ENCODE measurements at places on chromosomes 5 and 9.
A peak's percentile ranks its signal among the peaks of the same experiment; 100 is the strongest.

DNA sequence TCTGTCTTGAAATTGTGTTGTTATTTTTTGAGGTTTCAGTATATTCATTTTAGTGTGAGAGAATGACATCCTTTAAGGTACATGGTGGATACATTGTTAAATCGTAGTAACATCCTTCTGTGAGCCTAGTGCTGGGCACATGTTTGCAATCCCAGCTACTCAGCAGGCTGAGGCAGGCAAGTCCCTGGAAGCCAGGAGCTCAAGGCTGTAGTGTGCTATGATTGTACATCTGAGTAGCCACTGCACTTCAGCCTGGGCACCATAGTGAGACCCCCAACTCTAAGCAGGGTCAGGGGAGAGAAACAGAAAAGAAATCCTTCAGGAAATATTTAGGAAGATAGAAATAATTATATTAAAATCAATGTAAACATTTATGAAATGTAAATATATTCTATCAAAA is 62.3 kb downstream of the ZCCHC7 start:
- no peak for DNase-seq

GRCh38 chr5:116614603-116614920 is 39.9 kb upstream of the SEMA6A start:
- DNase-seq: no peak

GRCh38 chr5:131357739-131358561 is 94.1 kb downstream of the CDC42SE2 start:
- peak; percentile 61 for DNase-seq

DNA sequence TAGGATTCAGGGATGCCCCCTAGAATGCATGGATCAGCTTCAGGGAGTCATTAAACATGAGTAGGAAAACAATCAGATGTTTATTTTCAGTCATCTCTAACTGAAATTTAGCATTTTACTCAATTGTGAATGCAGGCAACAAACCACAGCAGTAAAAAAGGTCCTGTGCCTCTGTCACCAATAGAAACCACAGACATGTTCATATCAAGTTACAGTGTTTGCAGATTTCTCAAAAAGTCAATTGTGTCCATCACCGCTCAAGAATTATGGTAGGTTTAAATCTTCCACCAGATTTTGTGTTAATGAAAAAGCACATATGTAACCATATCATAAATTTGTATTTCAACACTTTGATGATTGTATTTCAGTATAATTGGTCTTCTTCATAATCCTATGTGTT is 68.4 kb upstream of the SLC1A1 start:
- DNase-seq: no peak

DNA sequence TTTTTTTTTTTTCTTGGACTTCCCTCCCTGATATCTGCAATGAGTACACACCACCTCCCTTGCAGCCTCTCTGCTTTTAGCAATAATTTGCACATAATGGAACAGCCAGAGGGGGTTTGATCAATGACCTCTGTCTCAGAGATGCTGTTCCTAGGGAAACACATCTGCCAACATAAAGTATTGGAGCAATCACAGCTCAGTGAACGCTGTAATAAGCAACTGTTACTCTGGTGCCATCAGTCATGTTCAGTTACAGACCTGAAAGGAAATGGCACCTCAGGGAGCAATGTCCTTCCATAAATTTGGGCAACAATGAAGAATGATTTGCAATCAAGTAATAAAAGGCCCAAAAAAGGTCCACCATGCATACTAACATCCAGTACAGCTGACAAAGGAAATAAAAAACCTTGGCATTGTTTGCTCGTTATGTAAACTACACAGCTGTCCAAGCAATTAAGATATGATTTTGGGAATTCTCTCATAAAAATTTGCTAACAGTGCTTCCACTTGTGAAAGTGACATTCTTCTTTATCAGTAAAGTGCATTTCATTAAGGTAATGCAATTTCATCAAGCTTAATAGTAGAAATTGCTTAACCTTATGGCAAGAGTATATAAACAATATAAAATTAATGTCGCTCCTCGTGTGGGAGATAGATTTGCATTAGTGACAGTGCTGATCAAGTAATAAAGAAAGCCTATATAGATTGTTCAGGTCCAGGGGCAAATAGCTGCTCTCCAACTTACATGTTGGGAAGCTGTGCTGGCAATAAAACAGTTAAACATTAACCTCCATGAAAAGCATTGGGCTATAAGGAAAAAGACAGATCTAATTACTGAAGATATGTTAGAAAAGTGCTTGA is 167.8 kb downstream of the RASEF start:
- no peak for DNase-seq

DNA sequence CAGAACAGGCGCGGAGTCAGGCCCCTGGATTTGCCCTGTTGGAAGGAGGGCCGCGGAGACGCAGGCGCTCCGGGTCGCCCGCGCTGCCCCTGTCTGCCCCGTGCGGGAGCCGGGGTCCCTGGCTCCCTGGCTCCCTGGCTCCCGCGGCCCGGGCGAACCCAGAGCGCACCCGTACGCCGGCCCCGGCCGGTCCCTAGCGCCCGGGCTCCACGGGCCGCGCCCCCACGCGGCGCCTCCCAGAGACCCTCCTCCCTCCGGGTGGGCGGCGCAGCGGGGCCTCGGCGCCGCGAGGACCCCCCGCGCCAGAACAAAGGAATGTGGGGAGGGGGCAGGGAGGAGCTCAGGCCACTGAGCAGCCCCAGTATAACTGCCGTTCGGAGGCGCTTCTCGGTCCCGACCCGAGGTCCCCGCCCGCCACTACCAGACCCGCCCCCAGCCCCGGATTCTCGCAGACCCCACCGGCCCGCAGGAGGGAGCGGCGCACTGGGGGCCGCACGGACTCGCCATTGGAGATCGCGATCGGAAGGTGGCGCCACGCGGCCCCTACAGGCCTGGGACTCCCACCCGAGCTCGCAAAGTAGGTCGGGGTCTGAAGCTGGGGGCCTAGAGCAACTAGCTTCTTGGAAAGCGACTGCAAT is 2.4 kb downstream of the NFIL3 start:
- DNase-seq: no peak

- no peak for DNase-seq
Measured at GRCh38 chr9:90629991-90630390, 12.6 kb downstream of the DIRAS2 start.

DNA sequence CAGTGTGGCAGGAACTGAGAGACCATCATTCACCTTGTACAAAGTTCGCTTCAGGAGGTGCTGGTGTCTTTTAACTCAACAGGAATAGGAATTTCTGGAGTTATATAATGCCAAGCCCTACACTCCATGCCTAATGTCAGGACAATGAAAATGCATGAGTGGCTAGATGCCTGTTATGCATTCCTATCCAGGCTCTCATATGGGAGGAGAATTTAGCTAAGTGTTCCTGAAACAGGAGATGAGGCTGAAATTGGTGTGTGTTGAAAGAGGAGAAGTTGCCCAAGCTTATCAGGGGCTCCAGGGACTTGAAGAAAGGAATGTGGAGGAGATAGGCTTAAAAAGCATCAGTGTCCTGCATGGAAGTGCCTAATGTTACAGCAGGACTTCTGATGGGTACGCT is 26.8 kb upstream of the PRUNE2 start:
- no peak for DNase-seq

DNA sequence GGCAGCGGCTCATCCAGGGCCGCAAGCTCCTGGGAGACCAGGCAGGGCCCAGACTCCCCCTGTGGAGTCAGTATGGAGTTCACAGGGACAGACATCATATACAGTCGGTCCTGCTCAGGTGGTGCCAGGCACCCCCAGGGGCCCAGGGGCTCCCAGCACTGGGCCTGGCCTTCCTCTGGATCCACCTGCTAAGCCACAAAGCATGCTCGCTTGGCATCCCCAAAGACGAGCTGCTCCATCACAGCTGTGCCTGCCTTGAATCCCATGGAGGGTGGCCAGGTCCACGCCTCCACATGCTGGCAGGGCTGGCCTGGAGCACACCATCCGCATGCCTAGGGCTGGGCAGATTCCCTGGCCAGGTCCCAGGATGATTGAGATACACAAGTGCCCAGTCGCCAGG is 4.6 kb downstream of the BICD2 start:
- DNase-seq: no peak

GRCh38 chr9:77523891-77524290 is 124.2 kb downstream of the GNA14 start:
- no peak for DNase-seq

DNA sequence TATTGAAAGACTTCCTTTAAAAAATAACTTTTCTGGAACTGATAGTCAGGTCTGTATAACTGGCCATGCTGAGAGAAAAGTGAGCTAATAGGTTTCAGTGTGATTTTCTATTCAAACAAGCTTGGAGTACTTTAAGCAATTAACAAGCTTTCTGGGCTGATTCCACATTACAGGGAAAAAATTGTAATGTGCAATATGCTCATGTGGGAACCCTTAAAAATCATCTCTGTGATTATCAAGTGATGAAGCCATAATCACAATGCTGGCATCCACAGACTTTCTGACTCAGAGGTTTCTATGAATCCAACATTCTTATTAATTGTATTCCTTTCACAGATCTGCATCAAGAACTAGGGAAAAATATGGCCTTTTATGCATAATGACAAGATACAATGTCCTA is 212.2 kb upstream of the ACO1 start:
- DNase-seq: no peak

DNA sequence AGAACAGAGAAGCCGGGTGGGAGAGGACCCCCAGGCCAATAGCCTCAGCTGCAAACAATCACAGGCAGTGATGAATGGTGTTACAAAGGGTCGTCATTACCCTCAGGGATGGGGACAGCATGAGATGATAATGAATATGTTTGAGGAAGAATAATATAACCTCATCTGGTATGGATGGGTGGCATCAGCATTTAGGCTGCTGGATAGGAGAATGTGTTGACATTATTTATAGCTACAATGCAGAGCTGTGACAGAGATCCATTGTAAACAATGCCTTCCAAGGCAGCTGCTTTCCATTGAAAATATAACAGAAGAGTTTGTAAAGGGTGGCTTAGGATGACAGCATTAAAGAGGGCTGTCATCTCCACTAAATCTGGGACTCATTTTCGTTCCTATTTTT is 365.5 kb downstream of the KCNN2 start:
- no peak for DNase-seq

DNA sequence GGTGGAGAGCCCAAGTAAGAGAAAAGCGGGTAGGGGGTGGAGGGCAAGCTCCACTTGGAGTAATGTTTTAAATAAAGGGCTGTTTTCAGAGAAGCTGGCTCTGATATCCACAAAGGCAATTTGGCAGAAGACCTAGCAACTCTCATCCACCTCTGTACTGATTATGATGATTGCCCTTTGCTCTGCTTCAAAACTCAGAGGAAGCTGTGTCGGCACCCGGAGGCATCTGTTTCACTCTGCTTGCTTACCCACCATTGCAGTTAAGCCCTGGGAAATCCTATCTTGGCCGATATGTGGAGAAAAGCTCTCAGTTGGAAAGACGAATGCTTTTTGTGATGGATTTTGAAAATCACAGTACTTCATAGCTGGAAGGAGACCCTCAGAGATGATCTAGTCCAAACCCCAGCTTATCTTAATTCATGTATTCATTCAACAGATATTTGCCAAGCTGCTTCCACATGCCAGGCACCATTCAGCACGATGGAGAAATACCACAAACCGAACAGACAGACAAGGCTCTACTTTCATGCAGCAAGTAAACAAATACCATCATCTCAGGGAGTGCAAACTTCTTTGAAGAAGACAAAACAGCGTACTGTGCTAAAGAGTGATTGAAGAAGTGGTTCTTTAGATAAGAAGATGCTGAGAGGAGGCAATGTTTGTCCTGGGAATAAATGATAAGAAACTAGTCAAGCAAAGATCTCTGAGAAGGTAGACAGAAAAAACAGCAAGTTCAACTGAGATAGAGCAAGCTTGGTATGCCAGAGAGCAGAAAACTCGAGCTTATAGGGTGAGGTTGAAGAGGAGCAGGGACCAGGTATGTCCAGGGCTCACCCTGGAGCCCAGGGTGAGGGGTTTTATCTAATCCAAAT is 140.4 kb upstream of the SPDL1 start:
- no peak for DNase-seq

GRCh38 chr5:14331386-14331781 is 188.2 kb downstream of the TRIO start:
- DNase-seq: no peak

GRCh38 chr5:133508845-133509741 is 103.2 kb downstream of the FSTL4 start:
- DNase-seq: no peak

- no peak for DNase-seq
Measured at GRCh38 chr5:123456242-123456641, 33.0 kb upstream of the CEP120 start.

- DNase-seq: peak; percentile 27
Measured at GRCh38 chr5:153964880-153965645, 73.6 kb downstream of the FAM114A2 start.

DNA sequence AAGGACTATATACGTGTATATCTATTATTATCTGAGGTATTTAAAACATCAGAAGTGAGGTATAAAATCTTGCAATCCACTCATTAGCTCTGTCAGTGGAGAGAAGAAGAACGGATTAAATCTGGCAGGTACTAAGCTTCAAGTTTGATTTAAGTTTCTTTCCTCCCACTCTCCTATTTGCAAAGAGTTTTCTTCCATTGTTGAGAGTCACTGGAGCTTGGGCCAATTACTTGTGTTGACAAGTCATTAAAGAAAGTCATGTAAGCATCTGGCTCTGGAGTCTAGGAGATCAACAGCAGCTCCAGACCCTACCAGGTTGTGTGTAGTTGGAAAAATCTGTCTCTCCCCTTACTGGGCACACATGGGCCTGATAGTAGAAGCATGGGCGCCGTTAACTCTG is 476.8 kb upstream of the SMARCA2 start:
- no peak for DNase-seq

DNA sequence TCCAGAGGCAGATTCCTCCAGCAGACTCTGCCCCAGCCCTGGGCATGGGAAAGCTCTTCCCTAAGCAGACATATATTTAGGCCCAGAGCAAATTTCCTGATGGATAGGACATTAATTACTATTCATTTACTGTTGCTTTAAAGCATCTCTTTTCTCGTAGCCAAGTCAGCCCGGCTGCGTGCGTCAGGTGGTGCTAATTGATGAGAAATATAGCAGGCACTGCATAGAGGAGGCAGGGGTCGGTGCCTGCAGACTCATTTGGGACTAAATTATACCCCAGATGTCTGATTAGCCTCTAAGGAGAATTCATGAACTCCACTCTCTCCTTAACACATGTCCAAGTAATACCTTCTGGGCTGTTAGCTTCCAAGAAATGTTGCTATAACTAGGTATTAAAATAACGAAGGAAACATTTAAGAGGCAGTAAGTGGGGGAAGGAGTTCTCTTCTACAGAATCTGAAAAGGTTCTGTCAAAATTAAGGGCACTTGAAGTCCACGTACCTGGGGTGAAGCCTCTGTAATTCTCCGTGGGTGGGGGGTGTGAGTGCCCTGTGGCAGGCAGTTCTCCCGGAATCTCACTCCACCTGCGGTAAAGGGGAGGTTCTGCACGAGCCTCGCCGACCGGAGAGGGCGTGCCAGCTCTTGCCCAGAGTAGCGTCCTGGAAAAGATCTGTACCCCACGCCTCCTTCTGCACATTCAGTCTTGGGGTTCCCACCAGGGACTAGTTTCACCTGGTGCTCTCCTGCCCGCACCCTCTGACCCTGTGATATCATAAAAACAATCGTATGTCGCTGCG is 115.9 kb upstream of the FCN2 start:
- no peak for DNase-seq

- DNase-seq: peak; percentile 53
Measured at GRCh38 chr9:96418920-96419690, 935 bp upstream of the ZNF367 start.

- no peak for DNase-seq
Measured at GRCh38 chr5:80249901-80250300, 5.9 kb downstream of the SERINC5 start.

- DNase-seq: no peak
Measured at GRCh38 chr5:161344234-161344633, 202.3 kb downstream of the GABRB2 start.

GRCh38 chr5:32403760-32404159 is 40.8 kb downstream of the ZFR start:
- no peak for DNase-seq

Measured in activated naive CD4-positive, alpha-beta T cell treated with Interleukin-2 at 50 U/mL for 16 hours (primary cell).